ENCODE measurements at places on chromosomes 6 and 20.

- DNase-seq = no peak
These were observed 156.1 kb upstream of the AGPAT4 start for GRCh38 chr6:161429921-161430490.

GRCh38 chr6:44305200-44305725 is 7.9 kb downstream of the AARS2 start:
- no peak for DNase-seq

DNA sequence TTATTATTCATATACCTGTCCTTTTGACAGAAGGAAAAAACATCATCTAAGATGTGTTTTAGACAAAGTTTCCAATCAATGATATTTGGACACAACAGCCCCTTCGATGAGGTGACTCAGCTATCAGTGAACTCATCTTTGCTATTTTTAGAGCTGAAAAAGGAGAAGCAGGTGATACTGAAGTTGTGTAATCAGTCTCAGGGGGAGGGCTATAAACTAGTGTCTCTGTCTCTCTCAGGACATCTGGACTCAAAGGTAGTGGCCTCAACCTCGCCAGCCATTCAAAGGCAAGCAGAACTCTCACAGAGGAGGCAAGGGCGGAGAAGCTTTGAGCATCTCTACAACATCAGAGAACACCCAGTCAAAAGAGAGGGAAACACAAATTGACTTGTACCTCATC is 135.4 kb downstream of the BFSP1 start:
- no peak for DNase-seq

- DNase-seq = no peak
These were observed 81.3 kb upstream of the BMP2 start for GRCh38 chr20:6686171-6686570.

DNA sequence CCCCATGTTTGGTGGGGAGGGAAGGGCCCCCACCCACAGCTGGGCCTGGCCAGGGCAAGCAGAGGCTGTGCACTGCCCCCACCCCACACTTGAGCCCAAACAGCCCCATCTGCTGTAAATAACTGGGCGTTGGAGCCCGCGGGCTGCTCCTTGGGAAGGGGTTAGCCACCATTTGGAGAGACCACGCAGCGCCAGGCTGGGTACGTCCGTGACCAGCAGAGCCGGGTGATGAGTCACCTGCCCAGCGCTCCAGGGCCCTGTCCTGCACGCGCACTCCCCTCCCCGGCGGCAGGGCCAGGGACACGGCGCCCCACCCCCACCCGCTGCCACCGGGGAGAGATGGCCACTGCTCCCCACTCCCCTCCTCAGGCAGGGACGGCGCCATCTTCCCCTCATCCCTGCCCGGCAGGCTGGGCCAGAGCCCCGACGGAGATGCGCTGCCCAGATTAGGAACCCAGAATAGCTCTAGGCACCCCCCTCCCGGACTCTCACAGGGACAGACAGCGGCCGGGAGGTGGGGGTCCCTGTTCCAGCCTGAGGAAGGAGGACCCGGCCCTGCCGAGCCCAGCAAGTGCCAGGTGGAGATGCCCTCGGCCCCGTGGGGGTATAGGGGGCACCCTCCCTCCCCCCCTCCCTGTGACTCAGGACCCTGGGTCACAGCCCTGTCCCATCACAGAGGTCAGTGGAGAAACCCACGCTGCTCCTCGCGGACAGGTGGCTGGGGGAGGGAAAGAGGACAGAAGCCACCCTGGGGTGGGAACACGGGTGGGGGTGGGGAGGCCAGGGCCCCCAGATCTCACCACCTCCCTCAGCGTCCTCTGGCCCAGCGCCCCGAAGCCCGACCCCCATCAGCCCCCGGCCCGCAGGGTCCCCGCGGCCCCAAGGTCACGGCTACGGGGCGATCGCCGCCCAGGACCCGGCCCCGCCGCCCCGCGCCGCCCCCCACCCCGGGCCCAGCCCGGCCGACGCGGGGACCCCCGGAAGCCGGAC is 642 bp downstream of the EEF1A2 start:
- DNase-seq = no peak

- DNase-seq = no peak
These were observed 15.2 kb downstream of the CHMP4B start for GRCh38 chr20:33826270-33826897.

DNA sequence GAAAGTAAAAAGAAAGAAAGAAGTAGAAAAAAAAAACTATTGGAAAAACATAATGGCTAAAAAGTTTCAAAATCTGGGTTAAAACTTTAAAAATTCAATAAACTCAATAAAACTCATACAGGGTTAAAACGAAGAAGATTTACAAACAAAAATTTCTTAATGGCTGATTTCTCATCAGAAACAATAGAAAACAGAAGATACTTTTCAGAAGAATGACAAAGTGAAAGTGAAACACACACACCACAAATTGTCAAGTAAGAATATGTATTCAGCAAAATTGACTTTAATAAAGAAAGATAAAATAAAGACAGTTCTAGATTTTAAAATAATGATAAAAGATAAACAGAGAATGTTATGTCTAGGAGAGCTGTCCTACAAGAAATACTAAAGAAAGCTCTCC is 618.9 kb upstream of the GJE1 start:
- DNase-seq = no peak

GRCh38 chr6:116205281-116205680 is 48.6 kb downstream of the TSPYL4 start:
- no peak for DNase-seq

GRCh38 chr20:52937591-52938100 is 34.5 kb upstream of the TSHZ2 start:
- DNase-seq = no peak

DNA sequence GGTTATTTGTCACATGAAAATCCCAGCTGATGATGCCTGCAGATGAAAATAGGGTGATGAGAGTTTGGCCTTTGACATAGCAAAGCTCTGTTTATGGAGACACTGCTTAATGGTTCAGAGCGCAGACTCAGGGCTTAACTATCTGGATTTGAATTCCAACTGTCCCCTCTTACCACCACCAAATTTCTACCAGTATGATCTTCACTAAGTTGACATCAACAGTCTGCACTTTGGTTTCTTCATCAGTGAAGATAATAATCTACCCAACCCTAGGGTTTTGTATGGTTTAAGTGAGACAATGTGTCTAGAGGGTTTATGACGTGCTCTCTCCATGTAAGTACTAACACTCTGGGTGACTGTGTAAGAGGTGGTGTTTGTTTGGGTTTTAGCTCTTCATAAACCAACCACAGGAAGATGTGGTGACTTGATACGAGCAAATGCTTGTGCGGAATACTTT is 151.4 kb upstream of the TNFAIP3 start:
- DNase-seq = no peak

DNA sequence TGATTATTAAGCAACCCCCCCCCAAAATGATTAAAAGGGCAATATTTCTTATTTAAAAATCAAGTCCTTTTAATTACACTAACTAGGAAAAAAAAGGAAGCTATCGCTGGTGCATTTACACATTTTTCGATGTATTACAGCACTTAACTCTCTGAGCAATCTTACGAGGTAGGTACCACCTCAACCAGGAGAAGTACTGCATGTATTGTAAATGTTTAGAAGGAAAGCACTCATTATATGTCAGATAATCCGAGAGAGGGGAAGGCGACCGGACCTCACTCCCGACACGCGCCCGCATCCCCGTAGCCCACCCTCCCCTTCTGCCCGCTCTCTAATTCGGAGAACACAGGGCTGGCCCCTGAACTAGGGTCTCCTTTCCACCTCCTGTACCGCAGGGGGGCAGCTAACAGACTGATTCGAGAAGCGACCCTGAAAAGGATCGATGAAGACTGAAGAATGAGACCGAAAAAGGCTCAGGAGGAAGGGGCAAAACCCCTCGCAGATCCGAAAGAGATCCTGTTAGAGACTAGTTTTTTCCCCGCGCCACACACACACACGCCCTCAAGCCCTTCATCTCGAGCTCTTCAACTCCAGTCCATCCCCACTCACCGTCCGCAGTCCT is 337 bp downstream of the ESF1 start:
- DNase-seq = no peak

- no peak for DNase-seq
These were observed 128.4 kb upstream of the ESR1 start for GRCh38 chr6:151679081-151679480.

DNA sequence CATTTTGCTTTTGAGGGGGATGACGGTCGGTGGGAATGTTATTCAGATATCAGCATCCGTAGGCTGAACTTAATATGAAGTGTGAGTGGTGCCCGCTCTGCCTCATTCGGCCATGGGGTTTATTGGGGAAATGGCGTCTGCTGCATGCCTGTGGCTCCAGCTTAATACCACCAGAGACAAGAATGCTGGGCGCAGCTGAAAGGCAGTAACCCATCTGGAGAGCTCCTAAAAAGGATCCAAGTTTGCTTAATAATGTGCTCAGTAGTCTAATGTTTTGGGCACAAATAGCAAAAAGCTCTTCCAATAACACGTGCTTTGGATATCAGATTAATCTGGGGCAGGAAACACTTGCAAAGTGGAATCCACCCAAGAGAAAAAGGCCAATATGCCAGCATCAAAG is 273.0 kb upstream of the TAB2 start:
- DNase-seq = no peak

DNA sequence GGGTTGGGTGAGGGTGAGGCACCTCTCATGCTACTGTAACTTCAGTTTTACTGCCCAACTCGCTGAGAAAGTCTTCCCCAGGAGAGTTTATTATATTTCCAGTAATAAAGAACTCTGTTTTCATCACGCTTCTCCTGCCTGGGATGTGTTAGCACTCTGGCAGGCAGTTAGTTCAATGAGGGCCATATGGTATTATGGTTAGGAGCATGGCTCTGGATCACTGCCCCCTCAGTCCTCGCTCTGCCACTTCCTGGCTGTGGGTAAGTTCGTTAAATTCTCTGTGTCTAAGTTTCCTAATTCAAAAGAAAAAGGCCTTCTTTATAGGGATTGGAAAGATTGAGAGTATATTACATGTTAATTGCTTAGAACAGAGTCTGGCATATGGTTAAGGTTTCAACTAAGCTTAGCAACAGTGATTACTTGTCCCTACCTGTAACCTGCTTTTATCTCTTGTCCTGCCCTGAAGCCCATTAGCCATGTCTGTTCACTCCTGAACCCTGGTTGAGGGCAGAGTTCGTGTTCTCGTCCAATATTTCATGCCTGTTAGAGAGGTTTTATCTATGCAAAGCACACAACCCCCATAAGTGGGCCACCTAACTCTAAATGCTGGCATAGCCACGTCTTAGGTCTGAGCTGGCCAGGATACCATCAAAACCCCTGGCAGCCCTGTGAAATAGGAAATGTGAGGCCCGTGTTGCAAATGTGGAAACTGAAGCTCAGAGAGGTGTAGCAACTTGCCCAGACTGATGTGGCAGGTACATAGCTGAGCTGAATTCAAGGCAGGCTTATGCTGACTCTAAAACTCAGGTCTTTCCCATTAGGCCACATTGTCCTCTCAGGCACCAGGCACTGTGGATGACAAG is 342.5 kb upstream of the JARID2 start:
- no peak for DNase-seq
